ENCODE measurements at places on chromosomes 2 and 18.

GRCh38 chr2:20516646-20517341 lies 69.9 kb downstream of the RHOB start:
- DNase-seq: no peak

DNA sequence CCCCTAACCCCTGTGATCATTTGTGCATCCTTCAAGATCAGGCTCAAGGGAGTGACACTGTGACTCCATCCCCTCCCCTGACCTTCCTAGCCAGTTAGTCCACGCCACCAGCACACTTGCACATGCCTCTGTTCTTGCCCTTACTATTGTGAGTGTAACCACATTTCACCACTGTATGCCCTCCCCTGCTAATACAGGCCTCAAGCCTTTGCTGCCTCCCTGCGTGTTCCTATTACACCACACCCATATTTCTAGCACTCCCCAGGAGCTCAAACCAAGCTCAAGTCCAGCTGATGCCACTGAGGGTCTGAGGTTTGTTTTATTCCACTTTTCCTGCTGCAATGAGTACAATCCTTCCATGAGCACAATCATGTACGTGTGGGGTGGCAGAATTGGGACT lies 288.9 kb upstream of the FBXO11 start:
- no peak for DNase-seq

DNA sequence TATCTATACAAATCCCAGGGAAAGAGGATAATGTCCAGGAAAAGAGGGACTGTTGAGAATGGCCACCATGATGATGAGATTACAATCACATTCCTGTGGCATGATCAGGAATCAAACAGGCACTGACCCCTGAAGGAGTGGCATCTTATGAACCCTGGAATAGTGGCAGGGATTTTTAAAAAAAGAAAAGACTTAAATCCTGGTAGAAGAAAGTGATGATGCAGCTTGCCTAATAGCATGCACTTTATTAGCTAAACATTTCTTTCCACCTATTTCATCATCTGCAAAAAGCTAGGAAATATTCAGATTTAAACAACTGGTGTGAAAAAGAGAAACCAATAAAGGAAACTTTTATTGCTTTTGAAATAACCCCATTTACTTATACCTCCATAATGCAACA lies 87.2 kb upstream of the FSHR start:
- DNase-seq: no peak

DNA sequence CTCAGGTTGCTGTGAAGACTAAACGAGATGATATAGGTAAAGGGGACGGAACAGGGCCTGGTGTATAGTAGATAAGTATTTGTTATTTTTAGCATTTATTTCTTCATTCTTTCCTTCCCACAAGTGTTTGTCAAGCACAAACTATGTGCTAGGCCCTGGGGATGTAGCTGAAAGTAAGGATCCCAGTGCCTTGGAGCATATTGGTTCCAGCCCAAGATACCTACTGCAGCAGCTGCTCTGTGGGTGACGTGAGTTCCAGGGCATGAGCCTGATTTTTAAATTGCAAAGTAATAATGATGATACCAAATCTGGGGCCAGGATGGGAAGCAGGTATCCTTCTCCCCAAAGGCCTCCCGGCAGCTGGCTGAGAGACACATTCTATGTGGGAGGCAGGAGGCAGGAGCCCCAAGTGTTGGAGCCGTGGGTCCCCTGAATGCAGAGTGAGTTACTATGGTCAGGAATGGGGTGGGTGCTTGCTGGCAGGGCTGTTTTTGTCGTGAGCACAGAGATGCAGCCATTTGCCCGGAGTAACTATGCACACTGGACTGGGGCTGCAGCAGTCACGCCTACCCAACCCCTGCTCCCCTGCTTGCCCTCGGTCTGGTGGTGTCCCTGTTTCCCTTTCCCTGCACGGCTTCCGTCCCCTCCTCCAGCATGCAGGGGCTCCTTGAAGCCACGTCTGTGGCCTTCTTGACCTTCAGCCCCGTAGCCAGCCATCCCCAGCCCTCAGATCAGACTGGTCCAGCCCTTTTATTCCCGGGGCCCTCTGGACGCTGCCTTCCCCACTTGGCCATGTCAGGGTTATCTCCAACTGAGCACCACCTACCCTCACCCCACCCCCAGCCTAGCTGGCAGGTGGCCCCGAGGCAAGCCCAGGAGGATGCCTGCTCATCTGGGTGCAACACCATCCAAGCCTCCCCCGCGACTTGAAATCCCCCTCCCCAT lies 52.4 kb downstream of the INHBB start:
- no peak for DNase-seq

DNA sequence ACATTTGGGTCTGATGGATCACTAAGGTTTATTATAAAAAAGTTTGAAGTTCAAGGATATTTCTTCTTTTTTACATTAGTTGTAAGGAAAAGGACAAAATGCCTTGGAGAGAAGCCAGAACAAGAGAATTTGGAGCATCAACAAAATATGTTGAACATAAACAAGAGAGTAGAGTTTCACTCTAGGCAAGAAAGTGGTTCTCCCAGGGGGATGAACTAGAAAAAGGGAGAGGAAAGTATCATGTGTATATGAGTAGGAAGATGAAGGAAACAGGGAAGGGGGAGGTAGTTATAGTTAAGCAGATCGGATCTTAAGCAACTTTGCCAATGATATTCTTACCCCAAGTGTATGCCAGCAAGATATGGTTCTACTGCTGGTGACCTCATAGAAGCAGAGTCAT lies 63.8 kb upstream of the GALNT3 start:
- DNase-seq: no peak

DNA sequence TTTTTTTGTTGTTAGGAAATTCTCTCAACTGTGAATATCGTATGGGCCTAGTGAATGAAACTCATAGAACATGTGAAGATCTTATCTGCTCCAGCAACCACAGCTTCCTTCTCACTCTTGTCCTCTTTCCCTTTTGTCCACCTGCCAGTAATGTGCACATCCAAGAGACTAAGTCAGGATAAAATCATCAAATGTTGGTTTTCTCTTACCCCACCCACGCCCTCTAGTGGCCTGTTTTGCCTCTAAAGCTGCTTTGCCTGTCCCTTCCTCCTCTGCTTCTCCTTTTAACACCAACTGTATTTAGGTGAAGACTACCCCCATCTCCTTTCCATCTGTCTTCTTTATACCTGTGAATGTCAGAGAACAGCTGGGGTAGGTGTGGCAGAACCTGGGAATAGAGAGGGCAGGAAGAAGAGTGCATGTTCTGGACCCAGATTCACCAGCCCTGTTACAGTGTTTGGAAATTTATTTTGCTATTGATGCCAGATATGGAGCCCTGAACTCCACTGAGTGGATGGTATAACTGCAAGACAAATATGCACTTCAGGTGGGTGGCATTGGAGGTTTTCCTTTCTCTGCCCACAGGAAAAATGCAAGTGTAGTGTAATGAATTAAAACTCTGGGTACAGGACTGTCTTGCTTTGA lies 8.4 kb upstream of the MGAT5 start:
- peak; percentile 23 for DNase-seq

DNA sequence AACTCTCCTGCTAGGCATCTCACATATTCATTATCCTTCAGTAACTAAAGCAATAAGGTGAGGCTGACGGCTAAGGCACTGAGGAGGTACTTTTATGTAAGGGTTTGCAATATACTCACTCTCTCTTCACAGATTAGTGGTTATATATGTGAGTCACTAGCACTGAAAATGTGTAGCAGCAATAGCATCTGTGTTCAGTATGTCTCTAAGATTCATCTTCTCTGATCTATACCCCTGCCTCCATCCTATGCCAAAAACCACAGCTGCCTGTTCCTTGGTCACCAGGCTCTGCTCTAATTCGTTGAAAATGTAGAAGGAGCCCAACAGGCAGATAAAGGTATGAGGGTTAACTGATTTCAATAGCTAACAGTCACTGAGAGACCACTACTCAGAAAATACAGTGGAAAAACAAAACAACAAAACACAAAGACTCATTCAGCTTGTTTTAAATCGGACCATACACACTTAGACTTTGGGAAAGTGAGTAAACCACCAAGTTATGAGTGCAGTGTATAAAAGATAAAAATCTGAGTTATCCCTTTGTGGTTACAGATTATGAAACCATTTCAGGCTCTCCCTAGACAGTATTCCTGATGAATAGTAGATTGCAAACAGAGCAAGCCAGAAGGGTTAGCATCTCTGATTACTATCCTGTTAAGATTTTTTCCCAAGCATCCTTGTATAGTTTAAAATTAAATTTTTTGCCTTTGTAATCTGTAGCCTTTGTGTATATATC lies 75.3 kb upstream of the CYP26B1 start:
- no peak for DNase-seq

- DNase-seq: no peak
Measured at GRCh38 chr2:24019729-24020128, 9.8 kb downstream of the MFSD2B start.

DNA sequence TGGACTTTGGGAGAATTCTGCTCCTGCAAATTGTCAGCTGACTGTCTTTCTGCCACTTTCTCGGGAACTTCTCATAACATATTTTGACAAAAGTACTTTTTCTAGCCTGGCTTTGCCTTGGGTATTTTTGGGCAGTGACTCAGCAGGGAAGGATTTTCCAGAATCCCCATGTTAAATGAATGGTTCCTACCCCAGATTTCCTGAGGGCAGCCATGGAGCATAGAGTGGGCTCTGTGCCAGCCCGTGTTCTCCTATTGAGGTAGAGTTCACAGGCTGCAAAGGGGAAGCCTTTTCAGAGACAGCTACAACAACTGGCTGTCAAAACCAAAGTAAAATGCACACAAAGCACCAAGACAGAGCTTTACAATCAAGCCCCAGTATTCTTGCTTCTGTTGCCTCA lies 59.8 kb downstream of the BMP10 start:
- no peak for DNase-seq

DNA sequence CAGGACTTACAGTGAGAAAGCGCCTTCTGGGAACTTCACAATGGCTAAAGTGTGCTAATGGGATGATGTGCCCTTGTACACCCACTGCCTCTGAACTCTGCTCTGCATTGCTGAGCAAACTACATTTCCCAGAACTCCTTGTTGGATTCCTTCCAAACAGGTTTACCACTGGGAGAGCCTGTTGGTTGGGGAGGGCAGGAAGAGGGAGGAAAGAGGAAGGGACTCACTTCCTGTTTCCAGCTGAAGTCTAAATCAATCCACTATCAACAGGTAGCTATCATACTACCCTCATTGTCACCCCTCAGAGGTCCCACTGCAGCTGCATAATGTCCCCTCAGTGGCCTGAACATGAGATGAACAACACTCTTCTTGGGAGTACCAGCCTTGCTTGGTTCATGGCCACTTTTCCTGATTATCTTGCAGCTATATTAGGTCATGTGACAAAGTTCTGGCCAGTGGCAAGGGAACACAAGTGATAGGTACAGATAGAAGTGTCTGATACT lies 109.7 kb downstream of the MSH2 start:
- no peak for DNase-seq

- no peak for DNase-seq
Measured at GRCh38 chr2:62415019-62415431, 91.0 kb downstream of the TMEM17 start.

- DNase-seq: no peak
Measured at GRCh38 chr2:187586011-187586641, 31.9 kb upstream of the TFPI start.

DNA sequence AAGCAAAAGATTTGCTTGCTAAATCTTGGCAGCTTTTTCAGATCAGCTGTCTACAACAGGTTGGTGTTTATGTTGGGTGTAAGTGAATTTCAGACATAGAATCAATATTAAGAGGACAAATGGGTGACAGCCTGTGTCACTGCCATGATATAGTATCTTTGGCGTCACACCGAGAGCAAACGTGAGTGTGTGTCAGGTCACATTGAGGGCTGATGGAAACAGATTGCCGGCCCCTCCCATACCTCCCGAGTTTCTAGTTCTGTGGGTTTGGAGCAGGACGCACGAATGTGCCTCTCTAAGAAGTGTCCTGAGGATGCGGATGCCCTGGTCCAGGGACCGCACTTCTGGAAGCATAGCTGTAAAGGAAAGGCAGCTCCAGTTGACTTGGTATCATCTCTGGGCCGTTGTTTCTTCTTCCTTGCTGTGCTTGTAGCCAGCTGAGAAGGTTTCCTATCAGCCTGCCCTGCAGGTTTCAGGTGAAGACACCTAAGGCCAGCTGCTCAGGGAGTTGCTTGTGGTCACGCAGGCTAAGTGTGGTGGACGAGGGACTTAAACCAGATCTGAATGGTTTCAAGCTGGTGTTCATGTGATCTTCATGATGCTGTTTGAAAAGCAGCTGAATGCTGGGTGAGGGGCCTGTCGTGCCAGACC lies 6.4 kb downstream of the AGAP1 start:
- no peak for DNase-seq

DNA sequence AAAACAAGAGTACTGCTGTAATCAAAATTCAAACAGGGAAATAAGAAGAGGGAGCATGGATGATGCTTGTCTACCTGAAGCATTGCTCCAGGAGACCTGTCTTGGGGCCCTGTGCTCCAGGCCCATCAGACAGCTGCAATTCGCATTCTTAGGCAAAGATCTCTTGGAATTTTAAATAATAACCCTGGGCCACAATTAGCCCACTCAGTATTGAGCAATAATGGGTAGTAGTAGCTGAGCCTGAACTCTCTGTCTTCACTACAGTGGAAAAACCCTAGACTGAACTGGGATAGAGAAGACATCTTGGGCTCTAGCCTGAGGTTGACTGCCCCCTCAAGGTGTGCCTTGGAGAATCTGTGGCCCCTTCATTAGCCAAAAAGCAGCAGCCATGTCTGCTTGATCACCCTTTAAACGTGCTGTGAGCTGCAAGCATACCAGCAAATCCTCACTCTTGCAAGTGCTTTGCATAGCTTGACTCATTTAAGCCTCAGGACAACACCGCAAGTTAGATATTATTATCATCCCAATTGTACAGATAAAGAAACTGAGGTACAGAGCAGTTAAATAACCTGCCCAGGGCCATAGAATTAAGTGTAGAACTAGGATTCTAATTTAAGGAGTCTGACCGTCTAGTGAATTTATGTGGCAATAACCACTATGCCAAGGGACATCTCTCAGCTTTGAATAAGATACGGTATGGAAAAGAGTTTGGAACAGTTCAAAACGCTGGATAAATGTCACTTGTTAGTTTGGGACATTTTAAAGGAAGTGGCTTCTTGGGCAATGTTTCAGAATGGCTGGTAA lies 69.0 kb downstream of the DDX1 start:
- DNase-seq: no peak

DNA sequence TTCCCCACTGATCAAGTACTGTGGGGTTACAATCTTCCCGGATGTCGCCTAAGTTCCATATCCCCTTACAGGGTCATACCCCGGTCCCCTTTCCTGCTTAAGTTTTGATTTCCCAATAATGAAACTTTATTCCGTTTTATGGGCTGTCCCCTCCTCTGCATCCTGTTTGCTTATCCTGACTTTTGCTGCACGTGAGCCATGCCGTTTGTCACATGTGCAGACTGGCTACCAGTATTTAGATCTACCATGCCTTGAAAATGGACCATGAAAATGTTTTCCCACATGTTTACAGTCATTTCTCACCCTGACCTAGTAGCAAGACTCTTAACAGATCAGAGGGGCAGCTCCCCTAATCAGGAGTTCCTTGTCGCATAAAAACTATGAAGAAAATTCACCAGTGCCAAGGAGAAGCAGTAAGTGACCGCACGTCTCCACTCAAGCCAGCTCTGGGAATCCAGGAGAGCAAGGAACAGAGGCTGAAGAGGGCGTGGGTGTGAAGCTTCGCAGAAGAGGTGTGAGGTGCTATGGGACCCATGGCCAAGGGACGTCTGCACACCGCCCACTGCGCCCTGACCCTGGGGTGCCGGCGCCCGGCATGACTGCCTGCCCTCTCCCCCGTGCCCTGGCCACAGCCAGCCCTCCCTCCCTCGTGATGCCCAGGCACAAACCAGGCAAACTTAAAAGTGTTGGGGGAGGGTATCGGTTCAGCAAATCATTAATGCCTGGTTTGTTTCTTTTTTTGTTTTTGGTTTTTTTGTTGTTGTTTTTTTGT lies 440.8 kb upstream of the SALL3 start:
- no peak for DNase-seq

GRCh38 chr2:224513991-224514390 lies 71.2 kb downstream of the CUL3 start:
- no peak for DNase-seq

GRCh38 chr2:110205660-110206455 lies 1.0 kb upstream of the NPHP1 start:
- no peak for DNase-seq

Measured in HuH-7 (cell line).